ENCODE measurements at places on chromosomes 4 and X.

- no peak overlapping the region for H3K4me3 ChIP-seq
- no peaks in the 10 kb centered on the region for H3K36me3 ChIP-seq
- DNase-seq: no peak
- peaks cover 5% of the 10 kb centered on the region for H3K27me3 ChIP-seq
These were observed 56.2 kb downstream of the HMGB3 start for GRCh38 chrX:151039351-151039750.

- no peak for DNase-seq
- peak overlapping the region; percentile 55 for H3K4me3 ChIP-seq
- no peaks in the 10 kb centered on the region for H3K36me3 ChIP-seq
- peak overlapping the region; percentile 71 for H3K27ac ChIP-seq
- peaks cover 25% of the 10 kb centered on the region for H3K4me1 ChIP-seq
These were observed 134.4 kb upstream of the JADE1 start for GRCh38 chr4:128675083-128675482.

DNA sequence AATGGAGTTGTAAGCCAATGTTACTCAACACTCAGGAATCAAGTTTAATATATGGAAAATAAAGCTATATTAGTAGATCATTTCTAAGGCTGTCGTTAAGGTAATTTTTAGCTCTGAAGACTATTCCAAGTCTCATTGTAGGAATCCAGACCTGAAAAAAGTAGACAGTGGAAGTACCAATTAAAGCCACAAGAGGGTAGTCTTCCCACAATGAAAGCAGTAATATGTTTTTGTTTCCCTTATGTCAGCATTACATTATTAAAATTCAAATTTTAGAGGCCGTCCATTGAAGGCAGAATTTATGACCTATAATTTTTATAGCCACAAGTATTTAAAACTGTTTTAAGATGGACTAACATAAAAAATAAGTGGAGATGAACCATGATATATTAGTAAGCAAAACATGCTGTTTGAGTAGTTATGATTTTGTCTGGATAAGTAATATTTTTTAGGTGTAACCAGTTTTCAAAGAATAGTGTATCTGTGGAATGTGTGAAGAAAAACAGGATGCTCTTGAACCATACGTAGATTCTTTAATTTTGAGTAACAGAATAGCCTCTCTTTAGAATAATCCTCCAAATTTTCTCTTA is 372.6 kb upstream of the TECRL start:
- no peaks in the 10 kb centered on the region for H3K27me3 ChIP-seq
- DNase-seq: no peak
- H3K27ac ChIP-seq: no peak overlapping the region
- H3K4me1 ChIP-seq: no peaks in the 10 kb centered on the region
- H3K4me3 ChIP-seq: no peak overlapping the region

- no peaks in the 10 kb centered on the region for H3K4me1 ChIP-seq
- H3K27me3 ChIP-seq: no peaks in the 10 kb centered on the region
- H3K4me3 ChIP-seq: no peak overlapping the region
- no peaks in the 10 kb centered on the region for H3K36me3 ChIP-seq
- H3K27ac ChIP-seq: no peak overlapping the region
- DNase-seq: no peak
These were observed 100.1 kb downstream of the GATB start for GRCh38 chr4:151660676-151661075.

DNA sequence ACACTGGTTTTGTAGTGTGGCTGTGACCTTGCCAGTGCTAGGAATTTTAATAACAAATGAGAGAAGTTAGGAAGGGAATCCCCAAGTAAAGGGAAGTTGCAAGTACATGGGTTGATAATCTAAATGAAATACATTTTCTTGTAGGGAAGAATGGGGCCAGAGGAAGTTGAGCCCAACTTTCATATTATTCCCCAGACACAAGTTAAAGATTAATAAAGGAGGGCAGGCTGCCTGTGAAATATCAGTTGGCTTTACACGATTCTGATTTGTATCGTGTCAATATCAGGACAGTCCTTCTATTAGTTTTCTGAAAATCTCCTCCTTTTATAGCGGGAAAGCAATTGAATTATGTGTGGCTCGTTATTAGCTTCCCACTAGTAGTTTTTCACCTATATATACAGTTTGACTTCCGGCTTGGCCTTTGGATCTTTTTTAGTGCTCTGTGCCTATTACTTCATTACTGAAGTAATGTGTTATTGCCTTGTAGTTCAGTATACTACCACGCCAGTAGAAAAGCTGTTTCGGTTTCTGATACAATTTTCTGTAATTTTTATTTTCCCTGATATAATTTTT is 1.7 kb downstream of the PDLIM5 start:
- H3K4me1 ChIP-seq: peaks cover 29% of the 10 kb centered on the region
- no peak for DNase-seq
- peaks cover 4% of the 10 kb centered on the region for H3K27me3 ChIP-seq
- peak overlapping the region; percentile 90 for H3K4me3 ChIP-seq
- peaks cover 8% of the 10 kb centered on the region for H3K36me3 ChIP-seq
- no peak overlapping the region for H3K27ac ChIP-seq

DNA sequence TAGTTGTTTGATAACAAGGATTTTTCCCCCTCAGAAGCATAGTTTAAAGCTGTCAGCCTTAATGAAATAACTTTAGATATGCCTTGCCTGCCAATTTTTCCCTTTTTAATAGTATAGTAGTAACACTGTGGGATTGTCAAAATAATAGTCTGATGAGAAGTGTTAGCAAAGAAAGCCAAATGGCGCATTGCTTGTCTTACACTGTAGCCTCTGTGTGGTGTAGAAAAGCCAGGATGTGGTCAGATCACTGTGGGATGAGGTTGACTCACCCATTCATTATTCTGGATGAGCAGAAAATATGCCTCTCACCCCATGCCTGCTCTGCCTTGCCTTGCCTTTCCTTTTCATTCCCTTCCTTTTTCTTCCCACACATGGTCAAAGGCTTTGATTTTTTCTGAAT is 257.8 kb upstream of the NRK start:
- no peak overlapping the region for H3K27ac ChIP-seq
- no peak for DNase-seq
- no peak overlapping the region for H3K4me3 ChIP-seq
- H3K27me3 ChIP-seq: no peaks in the 10 kb centered on the region
- H3K4me1 ChIP-seq: no peaks in the 10 kb centered on the region

DNA sequence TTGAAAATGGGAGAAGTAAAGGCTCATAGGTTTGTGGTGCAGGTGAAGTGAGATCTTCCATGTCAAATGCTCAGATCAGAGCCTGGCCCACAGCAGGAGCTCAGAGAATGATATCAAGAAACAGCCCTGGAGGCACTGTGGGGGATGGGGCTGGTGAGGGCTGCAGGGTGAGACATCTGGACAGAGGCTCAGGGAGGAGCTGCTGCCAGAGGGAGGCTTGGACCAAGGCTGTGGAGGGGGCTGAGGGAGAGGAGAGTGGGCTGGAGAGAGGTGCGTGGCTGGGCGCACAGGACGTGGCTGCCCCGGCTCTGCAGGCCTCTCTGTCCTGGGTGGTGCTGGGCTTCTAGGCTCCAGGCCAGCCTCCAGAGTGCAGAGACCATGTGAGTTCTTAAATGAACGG is 5.6 kb downstream of the SORCS2 start:
- DNase-seq: no peak
- no peaks in the 10 kb centered on the region for H3K36me3 ChIP-seq
- no peak overlapping the region for H3K27ac ChIP-seq
- H3K4me1 ChIP-seq: peaks cover 4% of the 10 kb centered on the region
- H3K4me3 ChIP-seq: no peak overlapping the region

DNA sequence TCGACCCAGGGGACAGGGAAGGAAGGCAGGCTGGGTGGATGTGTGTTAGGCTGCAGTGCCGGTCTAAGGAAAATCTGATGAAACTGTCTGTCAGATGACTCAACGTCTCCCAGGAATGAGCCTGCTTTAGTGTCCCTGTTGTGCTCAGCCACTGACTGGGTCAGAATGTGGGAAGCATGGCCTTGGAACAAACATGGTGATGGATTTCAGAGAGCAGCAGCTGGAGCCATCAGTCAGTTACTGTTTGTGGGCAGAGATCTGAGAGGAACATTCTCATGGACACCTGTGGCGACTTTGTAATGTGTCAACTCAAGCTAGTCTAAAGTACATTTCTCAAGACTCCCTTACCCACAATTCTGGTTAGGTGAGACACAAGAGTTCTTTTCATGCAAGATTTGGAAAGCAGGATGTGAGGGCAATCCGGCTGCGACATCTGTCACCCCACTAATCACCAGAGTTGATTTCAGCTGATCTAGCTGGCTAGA is 63.2 kb downstream of the ANAPC10 start:
- no peaks in the 10 kb centered on the region for H3K27me3 ChIP-seq
- H3K36me3 ChIP-seq: peaks cover 43% of the 10 kb centered on the region
- no peak overlapping the region for H3K27ac ChIP-seq
- no peak for DNase-seq

GRCh38 chrX:19810802-19811201 is 76.6 kb downstream of the SH3KBP1 start:
- H3K4me1 ChIP-seq: peaks cover 62% of the 10 kb centered on the region
- H3K27ac ChIP-seq: no peak overlapping the region
- H3K36me3 ChIP-seq: peaks cover 12% of the 10 kb centered on the region
- DNase-seq: no peak

DNA sequence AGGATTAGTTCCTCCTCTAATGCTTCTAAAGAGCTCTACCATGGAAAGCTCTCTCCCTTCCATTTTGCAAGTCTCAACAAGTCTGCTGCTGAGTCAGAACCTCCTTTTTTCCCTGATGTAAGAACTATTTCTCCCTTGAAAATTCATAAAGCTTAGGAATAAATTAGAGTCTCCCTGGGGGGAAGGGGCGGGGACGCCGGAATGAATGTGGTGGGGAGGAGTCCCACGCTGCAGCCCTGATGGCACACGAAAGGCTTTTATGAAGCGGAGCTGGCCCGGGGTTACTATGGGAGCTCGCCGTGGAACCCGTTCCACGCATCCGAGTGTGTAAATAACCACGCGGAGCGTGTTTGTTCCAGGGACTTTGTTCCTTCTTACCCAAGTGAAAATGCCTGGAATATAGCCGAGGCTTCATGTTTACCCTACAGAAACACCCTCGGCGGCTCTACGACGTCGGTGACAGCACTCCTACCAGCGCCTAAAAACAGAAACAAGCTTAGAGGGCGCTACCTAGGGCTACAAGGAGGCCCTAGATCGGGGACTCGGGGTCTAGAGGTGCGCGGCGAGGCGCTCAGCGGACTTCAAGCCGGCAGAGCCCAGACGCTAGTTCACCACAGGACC is 923 bp upstream of the CPEB2 start:
- H3K4me3 ChIP-seq: peak overlapping the region; percentile 93
- no peaks in the 10 kb centered on the region for H3K27me3 ChIP-seq
- peaks cover 20% of the 10 kb centered on the region for H3K4me1 ChIP-seq
- peaks cover 6% of the 10 kb centered on the region for H3K36me3 ChIP-seq
